ENCODE measurements at places on chromosomes 4 and X.

- peak; percentile 66 for DNase-seq
These were observed 24.0 kb upstream of the MTHFD2L start for GRCh38 chr4:74133786-74134499.

GRCh38 chrX:1196436-1196835 is 16.0 kb downstream of the CRLF2 start:
- DNase-seq: no peak

- DNase-seq: no peak
These were observed 787.4 kb upstream of the GALNTL6 start for GRCh38 chr4:171025776-171026175.

GRCh38 chr4:41882625-41883347 is 52.4 kb upstream of the TMEM33 start:
- no peak for DNase-seq

DNA sequence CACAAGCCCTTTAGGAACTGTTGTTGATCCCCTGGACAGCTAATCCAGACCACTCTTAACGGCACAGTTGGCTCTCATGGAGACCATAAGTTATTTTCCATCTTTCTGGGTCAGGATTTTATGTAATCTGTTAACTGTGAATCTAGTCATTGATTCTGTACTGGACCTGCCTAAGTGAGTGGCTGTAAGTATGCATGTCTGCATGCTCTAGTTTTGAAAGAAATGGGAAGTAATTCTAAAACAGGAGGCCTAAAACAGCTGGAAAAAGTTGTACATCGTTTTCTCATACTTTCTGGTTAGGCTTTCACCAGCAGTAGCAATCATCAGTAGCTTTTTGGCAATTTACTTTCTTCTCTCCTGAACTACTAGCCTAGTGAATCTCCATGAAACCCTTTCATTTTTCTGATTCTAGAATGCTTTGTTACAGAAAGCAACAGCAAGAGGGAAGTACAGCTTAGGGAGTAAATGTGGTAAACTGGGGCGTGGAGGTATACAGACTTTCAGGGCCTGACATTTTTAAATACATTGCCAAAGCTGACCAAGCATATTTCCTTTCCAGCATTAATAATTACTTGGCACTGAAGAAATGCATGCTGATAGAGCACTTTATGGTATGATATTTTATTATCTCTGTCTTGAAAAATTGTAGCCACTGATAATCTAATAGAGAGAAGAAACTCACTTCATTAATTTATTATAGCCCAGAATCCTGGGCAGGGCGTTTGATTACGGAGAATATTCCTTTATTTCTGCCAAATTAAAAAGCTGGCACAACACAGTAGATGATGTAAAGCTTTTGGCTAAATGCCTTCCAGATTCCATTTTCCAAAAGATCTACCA is 202.7 kb downstream of the BANK1 start:
- no peak for DNase-seq

DNA sequence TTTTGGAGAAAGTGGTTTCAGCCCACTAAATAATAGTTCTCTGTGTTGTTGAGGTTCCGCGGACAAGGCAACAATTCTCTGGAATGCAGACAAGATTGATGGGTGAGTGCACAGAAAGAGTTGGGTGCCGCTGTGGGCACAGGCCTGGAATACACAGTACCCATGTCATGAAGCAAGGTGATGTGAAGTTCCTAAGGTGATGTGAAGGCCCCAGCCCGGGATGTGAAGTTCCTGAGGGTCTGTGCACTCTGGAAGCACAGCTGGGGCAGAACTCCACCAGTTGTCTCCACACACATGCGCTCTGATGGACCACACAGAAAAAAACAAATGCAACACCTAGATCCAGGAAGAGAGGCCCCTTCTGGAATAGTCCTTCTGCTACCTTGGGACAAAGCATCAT is 86.6 kb upstream of the BMPR1B start:
- DNase-seq: no peak

DNA sequence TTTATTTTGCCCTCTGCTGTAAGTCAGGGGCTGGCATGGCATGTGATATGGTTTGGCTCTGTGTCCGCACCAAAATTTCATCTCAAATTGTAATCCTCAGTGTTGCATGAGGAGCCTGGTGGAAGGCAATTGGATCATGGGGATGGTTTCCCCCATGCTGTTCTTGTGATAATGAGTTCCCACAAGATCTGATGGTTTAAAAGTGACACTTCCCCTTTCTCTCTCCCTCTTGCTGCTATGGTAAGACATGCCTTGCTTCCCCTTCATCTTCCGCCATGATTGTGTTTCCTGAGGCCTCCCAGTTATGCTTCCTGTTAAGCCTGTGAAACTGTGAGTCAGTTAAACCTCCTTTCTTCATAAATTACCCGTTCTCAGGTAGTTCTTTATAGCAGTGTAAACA is 72.0 kb upstream of the MSX1 start:
- no peak for DNase-seq

All from amygdala (tissue), 56 donors.